NCI-H1092 treated with DMSO at 0.1 percent for 48 hours (cell line): ENCODE measurements at places on chromosomes 3 and 15.

- DNase-seq: no peak
Observed at GRCh38 chr3:59456852-59457485, 407.1 kb upstream of the CFAP20DC start.

DNA sequence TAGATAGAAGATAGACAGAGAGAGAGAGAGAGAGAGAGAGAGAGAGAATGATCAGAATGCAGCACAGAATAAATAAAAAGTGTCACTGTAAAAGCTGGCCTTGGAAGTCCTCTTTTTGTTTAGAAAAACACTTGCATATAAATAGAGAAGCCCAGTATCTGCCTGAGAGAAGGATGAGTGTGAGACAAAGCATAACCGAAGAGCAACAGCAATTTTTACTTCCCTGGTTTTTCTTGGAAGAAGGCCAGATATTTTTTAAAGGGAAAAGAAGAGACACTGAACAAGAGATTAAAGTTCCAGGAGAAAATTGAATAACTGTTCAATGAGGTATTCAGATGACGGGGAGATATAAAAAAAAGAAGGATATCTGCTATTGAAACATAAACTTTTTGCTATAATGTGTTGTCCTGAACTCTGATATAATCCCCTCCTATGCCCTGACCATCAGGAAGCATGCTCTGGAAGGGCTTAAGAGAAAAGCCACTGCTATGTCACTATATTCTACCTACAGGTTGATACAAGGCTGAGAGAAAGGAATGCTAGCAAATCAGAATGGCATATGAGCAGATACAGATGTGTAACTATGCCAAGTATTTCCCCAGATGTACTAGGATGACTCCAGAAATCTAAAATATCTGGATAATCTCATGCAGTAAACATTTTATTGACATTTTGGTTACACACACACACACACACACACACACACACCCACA lies 358.9 kb downstream of the RBMS3 start:
- no peak for DNase-seq

- no peak for DNase-seq
Observed at GRCh38 chr3:22659651-22660475, 543.3 kb upstream of the UBE2E2 start.

- no peak for DNase-seq
Observed at GRCh38 chr3:49183873-49184272, 12.5 kb downstream of the KLHDC8B start.

- DNase-seq: no peak
Observed at GRCh38 chr15:74855857-74856256, 12.9 kb upstream of the ULK3 start.

- DNase-seq: no peak
Observed at GRCh38 chr15:88603885-88604284, 17.3 kb upstream of the AEN start.

DNA sequence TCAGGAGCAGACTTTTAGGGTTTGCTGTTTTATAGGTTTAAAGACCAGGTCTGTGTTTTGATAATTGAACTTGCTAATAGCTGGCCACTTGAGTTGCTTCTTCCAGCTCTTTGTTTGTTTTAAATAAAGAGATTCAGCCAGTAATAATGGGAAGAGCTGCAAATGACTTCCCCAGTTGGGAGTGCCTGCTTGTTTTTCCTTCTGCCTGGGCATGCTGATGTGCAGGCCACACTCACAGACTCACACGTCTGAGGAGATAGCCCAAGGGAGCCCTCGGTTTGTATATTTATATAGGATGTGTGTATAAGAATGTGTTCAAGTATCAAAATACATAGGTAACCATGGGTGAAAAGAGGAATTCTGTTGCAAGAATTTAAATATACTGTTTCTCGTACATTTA lies 78.2 kb upstream of the BOC start:
- no peak for DNase-seq

DNA sequence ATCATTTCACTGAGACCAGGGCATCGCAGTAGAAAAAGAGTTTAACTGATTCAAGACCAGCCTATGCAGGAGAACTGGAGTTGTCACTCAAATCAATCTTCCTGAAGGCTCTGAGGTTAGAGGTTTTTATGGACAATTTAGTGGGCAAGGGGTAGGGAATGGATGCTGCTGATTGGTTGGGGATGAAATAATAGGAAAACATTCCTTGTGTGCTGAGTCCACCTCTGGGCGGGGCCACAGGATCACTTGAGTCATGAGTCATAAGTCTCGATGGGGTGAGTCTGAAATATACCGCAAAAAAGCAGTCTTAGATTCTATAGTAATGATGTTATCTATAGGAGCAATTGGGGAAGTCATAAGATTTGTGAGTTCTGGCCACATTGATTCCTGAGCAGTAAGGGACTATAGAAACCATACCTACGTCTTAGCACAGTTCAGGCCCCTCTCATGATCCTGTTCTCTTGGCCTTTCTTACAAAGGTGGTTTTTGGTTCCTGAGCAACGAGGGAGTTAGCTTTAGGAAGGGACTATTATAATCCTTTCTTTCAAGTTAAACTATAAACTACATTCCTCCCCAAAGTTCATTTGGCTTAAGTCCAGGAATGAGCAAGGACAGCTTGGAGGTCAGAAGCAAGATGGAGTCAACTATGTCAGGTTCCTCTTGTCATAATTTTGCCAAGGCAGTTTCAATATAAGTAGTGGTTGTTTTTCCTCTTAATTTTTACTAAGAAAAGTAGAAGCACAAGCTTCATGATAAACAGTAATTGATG lies 2.7 kb upstream of the OPA1 start:
- no peak for DNase-seq

DNA sequence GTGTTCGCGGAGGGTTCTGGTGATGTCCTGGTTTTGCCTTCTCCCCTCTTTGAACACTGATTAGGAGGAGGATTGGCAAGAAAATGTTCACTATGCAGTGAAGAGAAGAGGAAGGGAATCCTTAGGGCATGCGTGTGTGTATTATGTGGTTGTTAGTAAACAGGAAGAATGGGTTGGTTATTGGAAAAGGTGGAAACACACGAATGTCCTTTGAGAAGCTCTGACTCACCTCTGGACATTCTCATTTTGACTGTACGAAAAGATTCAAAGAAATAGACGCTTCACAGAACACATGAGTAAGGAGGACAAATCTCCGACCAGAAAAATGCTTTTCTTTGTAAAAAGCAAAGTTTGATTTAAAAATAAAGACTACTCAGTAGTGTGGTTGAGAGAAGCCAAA lies 188.8 kb upstream of the PRICKLE2 start:
- DNase-seq: no peak

GRCh38 chr3:116640109-116640508 lies 69.5 kb upstream of the TUSC7 start:
- DNase-seq: no peak

- DNase-seq: no peak
Observed at GRCh38 chr15:36458411-36458810, 121.0 kb upstream of the CDIN1 start.

GRCh38 chr3:13240928-13241618 lies 167.8 kb upstream of the IQSEC1 start:
- DNase-seq: no peak

GRCh38 chr3:77052051-77052501 lies 12.2 kb downstream of the ROBO2 start:
- DNase-seq: peak; percentile 17

GRCh38 chr3:41581700-41582099 lies 380.2 kb downstream of the ULK4 start:
- no peak for DNase-seq

GRCh38 chr15:25508369-25509002 lies 69.7 kb upstream of the UBE3A start:
- peak; percentile 23 for DNase-seq

DNA sequence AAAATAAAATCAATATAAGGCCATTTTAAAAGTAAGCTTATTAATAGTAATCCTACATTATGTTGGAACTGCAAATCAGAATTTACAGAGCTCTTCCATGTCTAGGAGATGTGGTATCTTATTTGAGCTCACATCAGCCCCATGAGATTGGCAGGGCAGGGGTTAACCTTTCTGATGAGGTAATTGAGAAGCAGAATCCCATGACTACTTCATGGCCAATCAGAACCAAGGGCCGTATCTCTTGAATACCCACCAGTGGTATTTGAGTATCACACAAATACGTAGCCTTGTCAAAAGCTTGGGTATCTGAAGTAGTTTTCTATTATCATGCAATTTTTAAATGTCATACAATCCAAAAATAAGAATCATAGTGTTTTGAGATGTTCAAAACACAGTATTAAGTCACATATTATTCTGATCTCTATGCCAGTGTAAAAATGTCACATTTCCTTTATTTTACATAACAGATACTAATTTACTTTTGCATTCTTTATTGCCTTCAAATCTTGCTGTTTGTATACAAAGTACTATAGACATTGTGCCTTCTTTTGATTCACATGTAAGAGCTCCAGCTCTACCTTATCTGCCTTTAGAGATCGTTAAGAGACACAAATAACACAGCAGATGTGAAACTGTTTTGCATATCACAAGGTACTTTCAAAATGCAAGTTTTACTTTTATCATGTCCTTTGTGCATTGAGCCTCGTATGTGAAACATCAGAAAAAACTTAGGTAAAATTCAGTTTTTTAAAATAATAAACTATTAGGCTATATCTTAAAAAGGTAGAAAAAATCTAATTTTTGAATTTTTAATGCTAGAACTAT lies 251.7 kb upstream of the GOLGA6L4 start:
- no peak for DNase-seq

- no peak for DNase-seq
Observed at GRCh38 chr3:184784731-184785500, 27.1 kb upstream of the VPS8 start.

DNA sequence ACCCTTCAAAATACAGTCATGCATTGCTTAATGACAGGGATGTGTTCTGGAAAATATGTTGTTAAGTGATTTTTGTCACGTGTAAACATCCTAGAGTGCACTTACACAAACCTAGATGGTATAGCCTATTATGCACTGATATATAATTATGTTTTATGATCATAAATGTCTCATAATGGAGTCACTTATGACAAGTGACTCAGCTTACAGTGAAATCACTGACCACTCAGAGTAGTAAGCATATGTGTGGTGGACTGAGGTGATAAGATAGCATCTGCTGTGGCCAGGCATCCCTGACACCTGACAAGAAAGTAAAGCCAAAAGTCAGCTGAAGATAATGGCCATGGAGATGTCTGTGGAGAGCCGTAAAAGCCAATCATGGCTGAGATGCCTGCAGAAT lies 5.4 kb downstream of the ACAD11 start:
- DNase-seq: peak; percentile 21

DNA sequence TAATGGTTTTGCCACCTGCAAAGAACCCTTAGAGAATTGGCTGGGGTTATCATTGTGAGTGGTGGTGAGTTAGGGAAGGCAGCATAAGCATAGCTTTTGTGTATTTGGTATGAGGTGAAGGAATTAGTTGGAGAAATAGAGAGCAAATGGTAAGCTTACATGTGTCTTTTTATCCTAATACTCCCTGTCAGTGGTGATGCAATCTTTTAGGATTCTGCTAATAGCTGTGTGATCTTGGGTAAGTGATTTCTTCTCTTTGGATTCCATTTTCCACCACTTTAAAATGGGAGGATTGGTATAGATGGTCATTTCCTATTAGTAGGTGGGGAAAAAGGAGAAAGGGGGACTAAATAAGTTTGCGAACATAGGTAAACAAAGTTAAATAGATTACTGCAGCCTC lies 30.9 kb downstream of the PIAS1 start:
- no peak for DNase-seq

GRCh38 chr3:186986406-186986805 lies 56.1 kb downstream of the ST6GAL1 start:
- no peak for DNase-seq

DNA sequence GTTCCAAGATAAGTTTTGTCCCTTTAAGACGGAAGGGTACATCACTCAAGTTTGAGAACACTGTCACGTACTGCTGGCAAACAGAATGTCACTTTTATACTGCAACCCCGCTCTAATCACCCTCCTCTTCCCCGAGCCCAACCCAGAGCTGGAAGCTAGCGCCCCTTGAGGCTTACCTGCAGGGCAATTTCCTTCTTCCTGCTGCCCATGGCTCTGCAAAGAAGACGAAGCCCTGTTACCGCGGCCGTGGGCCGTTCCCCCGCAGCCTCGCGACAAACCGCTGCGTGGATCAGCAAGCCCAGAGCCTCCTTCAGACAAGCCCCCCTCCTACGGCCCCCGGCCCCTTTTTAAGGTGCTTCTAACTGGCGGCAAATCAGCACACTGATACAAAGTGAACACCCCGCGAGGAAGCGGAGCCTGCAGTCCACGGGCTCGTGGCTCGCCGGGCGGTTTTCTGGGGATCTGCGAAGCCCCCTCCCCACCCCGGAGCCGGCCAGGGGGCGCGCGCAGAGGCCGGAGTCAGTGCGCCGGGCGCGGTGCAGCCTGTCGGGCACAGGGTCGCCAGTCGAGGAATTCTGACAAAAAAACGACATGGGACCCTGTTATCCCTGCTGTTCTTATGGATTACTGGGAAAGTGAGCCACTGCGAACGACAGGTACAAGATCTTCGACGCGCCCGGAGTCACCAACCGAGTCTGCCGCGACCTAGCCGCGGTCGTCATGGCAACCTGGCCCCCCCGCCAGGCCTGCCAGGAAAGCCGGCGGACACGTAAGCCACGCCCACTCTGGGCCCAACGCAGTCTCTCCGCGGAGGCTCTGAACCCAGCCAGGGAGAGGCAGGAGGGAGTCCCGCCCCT lies at the start of gene NME9:
Gene NME9 (minus strand): TSS at position 725 of the 857 bp plus-strand sequence. CDS start 516 bp downstream, at position 209.
- DNase-seq: peak; percentile 95

DNA sequence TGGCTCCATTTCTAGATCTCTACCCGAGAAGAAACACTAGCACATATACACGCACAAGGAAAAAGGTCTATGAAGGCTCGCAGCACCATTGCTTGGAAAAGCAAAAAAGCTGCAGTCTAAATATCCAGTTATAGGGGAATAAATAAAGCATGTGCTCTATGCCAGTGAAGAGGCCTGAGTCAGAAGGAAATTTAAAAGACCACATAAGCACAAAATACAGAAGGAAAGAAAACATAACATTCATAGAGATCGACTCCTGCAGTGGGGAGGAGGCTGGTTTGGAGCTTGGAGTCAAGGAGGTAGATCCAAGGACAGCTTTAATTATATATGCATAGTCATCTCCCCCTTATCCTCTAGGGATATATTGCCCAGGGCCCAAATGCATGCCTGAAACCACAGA lies 114.4 kb downstream of the PDZRN3 start:
- DNase-seq: no peak

- no peak for DNase-seq
Observed at GRCh38 chr3:53702776-53703530, 143.3 kb downstream of the CHDH start.

DNA sequence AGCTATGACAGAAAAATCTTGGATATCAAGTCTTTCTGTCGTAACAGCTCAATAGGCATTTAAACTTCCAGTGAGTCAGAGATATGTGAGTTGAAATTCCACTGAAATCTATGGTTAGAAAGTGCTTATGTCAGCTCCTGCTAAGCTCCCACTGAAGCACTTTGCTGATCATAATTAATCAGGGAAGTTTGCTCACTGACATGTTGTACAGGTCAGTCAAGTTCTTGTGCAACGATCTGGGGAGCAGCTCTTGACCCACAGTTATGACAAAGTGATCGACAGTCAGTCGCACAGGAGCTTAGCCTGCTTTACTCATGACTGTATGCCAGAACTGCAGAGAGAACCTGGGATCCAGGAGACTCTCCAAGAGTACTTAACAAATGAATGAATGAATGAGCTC lies 453.5 kb downstream of the SOX2 start:
- DNase-seq: no peak

- DNase-seq: no peak
Observed at GRCh38 chr3:160580938-160581337, 15.6 kb upstream of the KPNA4 start.

GRCh38 chr3:20458994-20459716 lies 273.1 kb upstream of the SGO1 start:
- no peak for DNase-seq
